Large intestine (tissue), 12 donors: ENCODE measurements at places on chromosomes 2 and 18. TPM values are rescaled to one million over a fixed set of nuclear protein-coding genes. Genes with fewer than 3 reads are reported as not detected.

SLC4A1AP gene
- polyA plus RNA-seq: 23.5 TPM

COL4A3 gene
- polyA plus RNA-seq: 0.19 TPM

HOXD13 gene
- not detected for polyA plus RNA-seq

FARSB gene
- 23.8 TPM for polyA plus RNA-seq

AGXT gene
- polyA plus RNA-seq: 0.66 TPM
